ENCODE measurements at places on chromosomes 13 and 19. TPM values are rescaled to one million over a fixed set of nuclear protein-coding genes. Genes with fewer than 3 reads are reported as not detected.

- no peak for DNase-seq
These were observed 779.6 kb downstream of the DIAPH3 start for GRCh38 chr13:59384154-59384553.

GRCh38 chr13:97202761-97203160 is 19.4 kb upstream of the MBNL2 start:
- no peak for DNase-seq

Gene CATSPERD
- not detected for total RNA-seq

Gene MED25
- 66.7 TPM for total RNA-seq

Gene ACOD1
- total RNA-seq, result not detected

Gene HIPK4
- total RNA-seq, result not detected

Gene SIGLEC8
- not detected for total RNA-seq

GRCh38 chr13:30466358-30466714 is 600 bp upstream of the HMGB1 start:
- DNase-seq, result peak; percentile 50

DNA sequence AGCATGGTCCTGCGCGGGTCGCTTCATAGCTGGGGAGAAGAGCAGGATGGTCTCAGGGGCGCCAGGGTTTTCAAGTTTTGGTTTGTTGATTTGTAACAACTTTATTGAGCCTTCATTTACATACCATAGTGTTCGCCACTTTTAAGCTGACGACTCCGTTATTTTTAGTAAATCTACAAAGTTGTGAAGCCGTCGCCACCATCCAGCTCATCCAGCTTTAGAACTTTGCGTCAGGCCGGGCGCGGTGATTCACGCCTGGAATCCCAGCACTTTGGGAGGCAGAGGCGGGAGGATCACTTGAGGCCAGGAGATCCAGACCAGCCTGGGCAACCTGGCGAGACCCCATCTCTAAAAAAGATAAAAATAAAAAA is 404 bp downstream of the C19orf44 start:
- peak; percentile 31 for DNase-seq

DNA sequence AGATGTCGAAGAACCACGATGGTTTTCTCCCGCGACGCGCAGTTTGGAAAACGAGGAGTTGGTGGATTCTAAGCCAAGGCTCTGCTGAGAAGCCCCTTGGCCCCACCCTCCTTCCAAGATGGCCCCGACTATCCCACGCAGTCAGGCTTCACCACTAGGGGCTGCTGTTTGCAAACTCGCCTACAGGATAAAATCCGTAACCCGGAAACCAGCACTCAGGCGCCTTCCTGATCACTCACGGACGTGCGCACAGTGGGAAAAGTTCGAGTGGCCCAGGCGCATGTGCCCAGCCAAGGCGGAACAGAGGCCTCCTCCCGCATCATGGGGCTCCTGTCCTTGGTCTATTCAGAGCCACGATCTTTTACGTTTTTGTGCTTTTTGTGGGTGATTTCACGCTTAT is 19.2 kb upstream of the UQCR11 start:
- peak; percentile 15 for DNase-seq

DNA sequence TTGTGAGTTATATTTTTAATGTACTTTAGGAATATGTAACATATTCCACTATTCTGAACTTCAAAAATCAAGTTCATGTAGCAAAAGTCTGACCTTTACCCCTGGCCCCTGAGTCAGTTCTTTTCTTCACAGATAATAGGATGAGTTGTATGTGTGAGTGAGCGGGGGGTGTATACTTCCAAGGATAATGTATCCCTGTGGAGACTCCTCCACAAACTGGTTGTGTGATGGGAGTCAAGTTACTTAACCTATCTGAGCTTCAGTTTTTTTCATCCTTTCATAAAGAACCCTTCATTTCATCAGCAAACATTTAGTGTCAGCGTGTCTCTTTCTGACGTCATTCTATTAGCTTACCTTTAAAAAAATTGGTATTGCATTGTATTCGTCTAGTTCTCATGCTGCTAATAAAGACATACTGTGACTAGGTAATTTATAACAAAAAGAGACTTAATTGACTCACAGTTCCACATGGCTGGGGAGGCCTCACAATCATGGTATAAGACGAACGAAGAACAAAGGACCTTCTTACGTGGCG is 288.1 kb upstream of the GPC6 start:
- no peak for DNase-seq

DNA sequence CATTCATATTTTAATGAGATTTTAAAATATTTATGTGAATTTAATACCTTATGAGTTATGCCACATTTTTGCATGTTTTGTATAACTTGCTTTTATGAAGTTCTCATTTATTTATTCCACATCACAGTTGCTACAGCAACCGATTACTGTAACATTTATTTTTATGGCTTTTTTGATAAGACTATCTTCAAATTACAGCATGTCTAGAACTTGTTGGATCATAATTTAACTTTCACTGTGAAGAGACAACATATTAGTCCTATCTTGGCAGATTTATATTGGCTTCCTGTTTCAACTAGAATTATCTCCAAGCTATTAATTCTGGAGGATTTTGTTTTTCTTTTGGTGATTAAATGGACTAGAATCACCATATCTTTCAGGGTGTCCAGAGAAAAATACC is 793.7 kb upstream of the SLITRK5 start:
- no peak for DNase-seq

- DNase-seq, result no peak
These were observed 3.8 kb downstream of the GADD45GIP1 start for GRCh38 chr19:12953138-12953798.

DNA sequence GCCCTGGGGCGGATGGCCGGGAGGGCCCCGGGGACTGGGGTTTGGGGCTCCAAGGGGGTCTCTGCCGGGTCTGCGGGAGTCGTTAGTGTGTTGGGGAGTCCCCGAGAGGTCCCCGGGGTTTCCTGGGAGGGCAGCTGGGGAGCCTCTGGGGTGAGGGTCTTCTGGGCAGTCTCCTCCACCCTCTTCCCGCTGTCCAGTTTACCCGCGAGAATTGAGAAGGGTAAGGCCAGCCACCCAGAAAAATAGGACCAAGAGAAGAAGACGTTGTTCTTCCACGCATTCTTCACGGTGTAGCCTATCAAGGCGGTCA is 1.0 kb upstream of the ETFB start:
- no peak for DNase-seq

DNA sequence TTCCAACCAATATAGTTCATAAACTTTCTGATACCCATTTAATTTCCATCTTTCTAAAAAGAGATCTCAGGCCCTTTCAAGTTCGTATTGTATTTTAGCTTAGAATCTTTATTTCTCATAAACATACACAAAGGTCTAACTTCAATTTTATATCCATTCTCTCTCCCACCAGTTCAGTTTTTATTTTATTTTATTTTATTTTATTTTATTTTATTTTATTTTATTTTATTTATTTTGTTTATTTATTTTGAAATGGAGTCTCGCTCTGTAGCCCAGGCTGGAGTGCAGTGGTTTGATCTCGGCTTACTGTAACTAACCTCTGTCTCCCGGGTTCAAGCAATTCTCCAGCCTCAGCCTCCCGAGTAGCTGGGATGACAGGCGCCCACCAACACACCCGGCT is 552.8 kb downstream of the SLITRK5 start:
- no peak for DNase-seq

GRCh38 chr19:18292810-18293641 is 11.6 kb upstream of the JUND start:
- peak; percentile 60 for DNase-seq

DNA sequence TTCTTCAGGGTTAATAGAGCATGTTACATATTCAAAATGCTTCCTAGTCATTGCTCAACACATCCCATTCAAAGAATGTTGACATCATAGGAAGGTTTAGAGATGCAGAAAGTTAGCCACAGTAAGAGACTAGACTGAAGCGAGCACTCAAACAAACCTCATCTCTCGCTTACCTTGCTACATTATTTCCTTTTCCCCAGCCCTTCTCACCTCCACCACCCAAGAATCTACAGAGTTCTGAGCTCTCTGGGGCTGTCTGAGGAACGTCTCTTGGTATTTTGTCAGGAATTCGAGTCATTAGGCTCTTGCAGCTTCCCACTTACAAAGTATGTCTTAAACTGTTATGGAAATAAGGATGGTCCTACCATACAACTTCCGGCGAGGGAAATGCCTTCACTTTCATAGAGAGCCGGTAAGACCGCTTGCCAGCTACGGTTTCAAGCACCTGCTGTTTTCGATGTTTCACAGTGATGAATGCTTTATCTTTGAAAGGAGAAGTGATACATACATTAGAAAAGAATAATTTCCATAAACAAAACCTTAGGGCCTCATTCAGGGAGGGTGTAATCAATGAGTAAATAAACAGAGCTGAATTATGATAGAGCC is 65.1 kb downstream of the FLT1 start:
- DNase-seq, result peak; percentile 9

Gene ZC3H4
- 7.5 TPM for total RNA-seq

DNA sequence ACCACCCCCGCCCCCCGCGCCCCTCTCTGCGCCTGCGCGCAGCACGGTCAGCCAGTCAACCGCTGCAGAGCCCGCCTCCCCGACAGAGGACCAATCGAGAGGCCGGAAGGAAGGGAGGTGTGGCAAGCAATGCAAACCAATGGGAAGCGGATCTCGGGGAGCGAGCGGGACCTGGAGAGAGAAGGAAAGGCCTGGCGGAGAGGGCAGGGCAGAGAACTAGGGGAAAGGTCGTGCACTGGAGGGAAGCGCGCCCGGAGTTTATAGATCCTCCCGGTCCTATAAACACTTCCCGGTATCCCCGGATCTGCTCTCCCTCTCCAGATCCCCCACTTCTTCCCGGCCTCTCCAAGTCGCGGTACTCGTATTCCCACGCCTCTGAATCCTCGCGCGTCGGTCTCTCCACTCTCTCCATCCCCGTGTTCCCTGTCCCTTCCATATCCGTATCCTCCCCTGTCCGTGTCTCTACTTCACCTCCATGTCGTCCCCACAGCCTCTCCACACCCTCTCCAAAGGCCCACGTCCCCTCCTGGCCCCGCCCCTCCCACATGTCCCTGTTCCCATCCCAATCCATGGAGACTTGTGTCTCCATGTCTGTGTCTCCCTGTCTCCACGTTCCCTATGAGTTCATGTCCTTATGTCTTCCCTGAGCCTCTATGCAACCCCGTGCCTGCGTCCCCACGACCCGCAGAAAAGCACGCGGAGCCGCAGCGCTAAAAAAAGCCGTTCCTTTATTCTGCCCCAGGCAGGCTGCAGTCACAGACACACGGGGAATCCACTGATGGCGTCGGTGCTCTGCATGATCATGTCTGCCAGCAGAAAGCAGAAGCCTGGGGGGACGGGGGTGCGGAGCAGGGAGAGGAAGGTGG is 434 bp upstream of the ETFB start:
- DNase-seq, result peak; percentile 95

GRCh38 chr19:35644987-35645679 is 3.0 kb upstream of the COX6B1 start:
- DNase-seq, result peak; percentile 12

Gene CDX2
- total RNA-seq, result not detected

DNA sequence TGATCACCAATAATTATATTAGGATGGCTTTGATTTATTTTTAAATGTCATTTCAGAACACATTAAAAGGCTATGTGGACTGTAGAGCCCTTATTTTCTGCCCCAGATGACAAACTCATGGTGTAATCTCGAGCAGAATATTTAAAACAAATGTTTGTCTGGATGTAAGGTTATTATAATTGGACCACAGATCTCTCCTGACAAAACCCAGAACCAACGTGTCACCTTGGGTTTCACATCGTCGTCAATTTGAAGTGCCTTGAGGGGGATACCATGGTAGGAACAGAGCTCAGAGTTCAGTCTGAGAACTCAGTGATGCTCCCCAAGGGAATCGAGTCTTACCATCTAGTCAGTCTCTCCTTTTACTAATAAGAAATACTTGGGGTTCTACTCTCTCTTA is 2.8 kb downstream of the SACS start:
- DNase-seq, result no peak

GRCh38 chr19:3942790-3943409 is 10.0 kb downstream of the NMRK2 start:
- DNase-seq, result no peak

DNA sequence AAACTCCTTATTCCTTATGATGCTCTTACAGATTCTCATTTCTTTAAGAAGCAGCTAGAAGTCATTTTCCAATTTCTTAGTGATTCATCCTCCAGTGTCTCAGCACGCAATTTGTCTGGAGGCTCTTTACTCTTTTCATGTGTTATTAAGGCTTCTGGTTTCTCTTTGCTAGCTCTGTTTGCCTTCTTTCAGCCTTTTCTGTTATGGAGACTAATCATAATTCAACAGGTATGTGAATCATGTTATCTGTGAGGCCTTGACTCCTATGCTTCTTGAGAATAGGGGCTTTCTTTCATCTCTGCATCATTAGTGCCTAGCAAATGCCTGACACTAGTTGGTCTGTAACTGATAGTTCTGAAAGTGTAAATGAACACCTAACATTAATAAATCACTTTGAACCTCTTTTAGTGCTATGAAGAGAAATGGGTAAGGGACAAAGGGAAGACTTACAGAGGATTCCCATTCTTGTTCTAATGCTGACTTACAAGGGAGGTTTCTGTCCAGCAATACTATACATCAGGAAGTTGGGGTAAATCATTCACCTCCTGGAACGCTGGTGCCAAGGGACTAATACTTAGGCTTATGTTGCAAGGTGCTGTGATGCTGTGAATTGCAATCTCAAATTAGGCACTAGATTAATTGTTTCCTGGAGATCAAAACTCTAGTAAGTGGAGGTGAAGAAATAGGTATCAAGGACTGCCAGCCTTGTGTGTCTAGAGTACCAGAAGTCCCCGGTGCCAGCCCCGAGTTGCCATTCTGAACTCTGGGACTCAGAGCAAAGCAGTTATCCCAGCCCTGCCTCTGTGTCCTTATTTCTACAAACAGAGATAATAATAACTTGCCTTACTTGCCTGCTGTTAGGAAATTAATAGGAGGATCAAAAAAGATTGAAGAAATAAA is 265.6 kb downstream of the DCLK1 start:
- DNase-seq, result peak; percentile 91

Gene SIGLEC9
- not detected for total RNA-seq

- DNase-seq, result peak; percentile 95
These were observed 132.2 kb downstream of the FREM2 start for GRCh38 chr13:38819053-38819452.

Gene TNNT1
- 5.9 TPM for total RNA-seq

- DNase-seq, result no peak
These were observed 188.3 kb downstream of the KLF12 start for GRCh38 chr13:73945871-73946270.

- no peak for DNase-seq
These were observed 122.5 kb downstream of the CDK8 start for GRCh38 chr13:26376430-26376829.

GRCh38 chr13:111076155-111077013 is 38.7 kb upstream of the ARHGEF7 start:
- no peak for DNase-seq

Gene KLK2
- not detected for total RNA-seq

DNA sequence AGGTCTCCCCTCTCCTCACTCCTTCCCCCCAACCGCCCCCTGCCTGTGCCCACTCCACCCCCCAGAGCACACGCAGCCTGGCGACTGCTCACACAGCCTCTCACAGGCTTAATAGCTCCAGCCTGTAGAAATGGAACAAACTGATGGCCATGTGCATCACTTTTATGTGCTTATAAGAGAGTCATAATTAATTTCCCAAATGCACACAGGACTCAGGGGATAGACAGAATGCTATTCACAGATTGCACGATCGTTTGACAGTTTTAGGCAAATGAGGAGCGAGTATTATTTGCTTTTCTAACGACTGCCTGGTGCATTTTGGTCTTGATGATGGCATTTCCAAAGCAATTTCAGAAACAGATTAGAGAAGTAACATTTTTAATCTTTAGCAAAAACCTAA is 97.7 kb upstream of the VSTM2B start:
- no peak for DNase-seq

Gene LILRA6
- not detected for total RNA-seq

Measured in renal cortical epithelial cell (primary cell).